ENCODE measurements at places on chromosomes 11 and 22. TPM values are rescaled to one million over a fixed set of nuclear protein-coding genes. Genes with fewer than 3 reads are reported as not detected.

MMP12 gene
- total RNA-seq, result 0.08 TPM

CECR2 gene
- 0.16 TPM for total RNA-seq

SLC25A18 gene
- total RNA-seq, result 0.85 TPM

SLC2A11 gene
- 8.9 TPM for total RNA-seq

USP2 gene
- 1.9 TPM for total RNA-seq

CYB5R2 gene
- total RNA-seq, result 4.4 TPM

ACTN3 gene
- 0.10 TPM for total RNA-seq

OR8B8 gene
- not detected for total RNA-seq

TPBGL gene
- total RNA-seq, result 0.17 TPM

C11orf52 gene
- total RNA-seq, result 0.24 TPM

All from A549 treated with AZD2906 at 1 μM for 4 hours (cell line).